ENCODE measurements at places on chromosomes 16 and 17.

- DNase-seq, result no peak
These were observed 22.2 kb upstream of the CDH15 start for GRCh38 chr16:89149386-89149785.

GRCh38 chr17:81272616-81273015 lies 22.5 kb downstream of the SLC38A10 start:
- no peak for DNase-seq

- no peak for DNase-seq
These were observed 181.1 kb downstream of the SOX9 start for GRCh38 chr17:72301887-72302286.

GRCh38 chr17:80992077-80992947 lies 671 bp downstream of the CHMP6 start:
- no peak for DNase-seq

DNA sequence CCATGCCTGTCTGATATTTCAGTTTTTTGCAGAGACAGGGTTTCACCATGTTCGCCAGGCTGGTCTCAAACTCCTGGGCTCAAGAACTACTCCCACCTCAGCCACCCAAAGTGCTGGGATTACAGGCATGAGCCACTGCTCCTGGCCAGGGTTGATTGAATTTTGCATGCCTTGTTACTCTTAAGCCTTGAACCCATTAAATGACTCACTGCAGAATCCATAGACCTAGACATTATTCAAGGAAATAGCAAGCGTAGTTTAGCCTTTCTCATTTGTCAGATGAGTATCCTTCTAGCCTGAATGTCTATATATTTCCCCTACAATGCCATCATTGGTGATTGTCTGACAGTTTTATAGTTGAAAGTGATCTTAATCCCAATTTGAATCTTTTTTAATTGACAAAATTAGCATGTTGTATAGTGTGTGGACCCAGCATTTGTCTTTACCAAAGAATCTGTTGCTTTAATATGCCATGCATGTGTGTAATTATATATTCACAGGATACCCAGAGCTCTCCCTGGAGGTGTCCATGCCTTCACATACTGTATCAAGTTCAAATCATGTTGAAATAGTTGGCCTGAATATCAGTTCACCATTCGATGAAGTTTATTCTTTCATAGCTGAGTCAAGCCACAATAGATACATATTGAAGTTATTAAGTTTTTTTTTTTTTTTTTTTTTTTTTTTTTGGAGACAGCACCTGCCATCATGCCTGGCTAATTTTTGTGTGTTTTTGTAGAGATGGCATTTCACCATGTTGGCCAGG lies 321.0 kb downstream of the CPPED1 start:
- DNase-seq, result no peak

DNA sequence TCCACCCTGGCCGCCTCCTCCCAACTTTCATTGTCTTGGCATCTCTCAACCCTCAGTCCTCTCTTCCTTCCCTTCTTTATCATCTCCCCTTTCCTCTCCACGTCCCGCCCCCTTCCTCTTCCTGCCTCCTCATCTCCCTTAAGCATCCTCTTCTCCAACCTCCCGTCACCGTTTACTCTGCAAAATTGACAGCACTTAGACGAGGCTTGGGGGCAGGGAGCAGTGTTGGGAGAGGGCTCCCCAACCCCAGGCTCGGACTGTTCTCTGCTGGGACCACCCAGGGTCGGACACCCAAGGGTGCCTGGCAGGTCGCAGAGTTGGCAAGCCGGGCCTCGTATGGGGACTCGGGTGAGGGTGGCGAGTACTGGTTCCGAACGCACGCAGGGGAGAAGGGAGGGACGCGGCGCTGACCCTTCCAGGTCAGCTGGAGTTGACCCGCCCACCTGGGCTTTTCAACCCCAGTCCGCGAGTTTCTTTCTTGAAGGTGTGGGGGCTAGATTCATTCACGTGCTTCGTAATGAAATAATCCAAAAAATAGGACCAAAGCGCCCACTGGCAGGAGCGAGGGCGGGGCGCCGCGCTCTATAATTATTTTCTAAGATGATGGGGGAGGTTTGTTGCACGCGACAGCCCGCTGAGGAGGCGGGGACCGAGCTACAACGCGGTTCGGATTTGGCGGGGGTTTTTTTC lies 775 bp upstream of the PAGR1 start:
- DNase-seq, result no peak

DNA sequence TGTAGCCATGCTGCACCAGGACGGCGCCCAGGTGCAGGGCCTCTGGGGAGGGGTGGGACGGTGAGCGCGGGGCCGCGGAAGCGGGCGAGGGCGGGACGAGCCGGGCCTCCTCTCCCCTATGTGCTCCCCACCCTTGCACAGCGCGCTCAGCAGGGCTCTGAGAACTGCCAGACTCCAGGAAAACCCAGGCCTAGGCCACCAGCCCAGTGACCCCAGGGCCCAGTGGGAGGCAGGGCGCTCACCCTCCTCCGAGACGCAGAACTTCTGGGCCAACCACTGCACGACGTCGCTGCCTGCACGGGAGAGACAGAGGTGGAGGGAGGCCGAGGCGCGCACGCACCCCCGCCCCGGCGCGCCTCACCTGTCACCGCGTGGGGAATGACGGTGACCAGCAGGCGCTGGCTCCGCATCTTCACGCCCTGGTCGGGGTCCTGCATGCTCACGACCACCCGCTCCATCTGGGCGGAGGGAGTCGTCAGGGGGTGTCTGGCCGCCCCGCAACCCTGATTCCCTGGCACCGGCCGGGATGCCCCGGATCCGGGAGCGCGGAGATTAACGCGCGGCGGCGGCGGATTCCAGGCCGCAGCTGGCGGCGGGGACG lies 603 bp downstream of the RGS11 start:
- no peak for DNase-seq

DNA sequence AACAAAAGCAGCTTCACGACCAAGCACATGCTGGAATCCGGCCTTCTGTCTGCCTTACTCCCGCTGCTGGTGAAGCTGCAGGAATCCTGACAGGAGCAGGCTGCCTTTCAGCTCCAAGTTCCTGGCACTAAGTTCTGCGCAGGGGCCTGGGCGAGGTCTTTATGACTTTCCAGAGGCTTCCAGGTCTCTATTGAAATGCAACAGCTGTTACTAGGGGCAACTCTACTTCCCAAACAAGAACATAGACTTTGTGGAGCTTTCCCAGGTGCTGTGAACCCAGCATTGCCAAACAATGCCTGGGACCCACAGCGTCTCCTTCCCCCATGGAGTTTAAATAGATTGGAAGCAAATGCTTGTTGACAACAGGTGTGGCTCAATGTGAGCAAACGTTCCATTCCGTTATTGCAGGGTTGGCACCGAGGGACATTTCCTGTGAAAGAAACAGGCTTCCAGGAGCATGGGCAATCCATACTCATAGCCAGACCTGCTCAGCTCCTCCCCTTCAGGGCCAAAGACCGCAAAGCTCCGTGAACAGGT lies 156.0 kb downstream of the CDH13 start:
- no peak for DNase-seq

DNA sequence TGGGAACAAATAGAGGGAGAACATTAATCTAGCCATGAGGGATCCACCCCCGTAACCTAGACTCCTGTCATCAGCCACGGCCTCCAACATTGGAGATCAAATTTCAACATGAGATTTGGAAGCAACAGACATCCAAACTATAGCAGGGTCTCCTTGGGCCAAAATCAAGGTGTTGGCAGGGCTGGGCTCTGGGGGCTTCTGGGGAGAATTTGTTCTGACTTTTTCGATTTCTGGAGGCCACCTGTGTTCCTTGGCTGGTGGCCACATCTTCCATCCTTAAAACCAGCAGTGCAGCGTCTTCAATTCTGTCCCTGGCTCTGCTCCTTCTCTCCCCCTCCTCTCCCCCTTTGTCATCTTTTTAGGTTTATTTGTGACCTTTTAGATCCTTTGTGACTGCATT lies 546.2 kb downstream of the WWOX start:
- DNase-seq, result no peak

GRCh38 chr16:19505600-19506303 lies 16.1 kb downstream of the GDE1 start:
- no peak for DNase-seq

DNA sequence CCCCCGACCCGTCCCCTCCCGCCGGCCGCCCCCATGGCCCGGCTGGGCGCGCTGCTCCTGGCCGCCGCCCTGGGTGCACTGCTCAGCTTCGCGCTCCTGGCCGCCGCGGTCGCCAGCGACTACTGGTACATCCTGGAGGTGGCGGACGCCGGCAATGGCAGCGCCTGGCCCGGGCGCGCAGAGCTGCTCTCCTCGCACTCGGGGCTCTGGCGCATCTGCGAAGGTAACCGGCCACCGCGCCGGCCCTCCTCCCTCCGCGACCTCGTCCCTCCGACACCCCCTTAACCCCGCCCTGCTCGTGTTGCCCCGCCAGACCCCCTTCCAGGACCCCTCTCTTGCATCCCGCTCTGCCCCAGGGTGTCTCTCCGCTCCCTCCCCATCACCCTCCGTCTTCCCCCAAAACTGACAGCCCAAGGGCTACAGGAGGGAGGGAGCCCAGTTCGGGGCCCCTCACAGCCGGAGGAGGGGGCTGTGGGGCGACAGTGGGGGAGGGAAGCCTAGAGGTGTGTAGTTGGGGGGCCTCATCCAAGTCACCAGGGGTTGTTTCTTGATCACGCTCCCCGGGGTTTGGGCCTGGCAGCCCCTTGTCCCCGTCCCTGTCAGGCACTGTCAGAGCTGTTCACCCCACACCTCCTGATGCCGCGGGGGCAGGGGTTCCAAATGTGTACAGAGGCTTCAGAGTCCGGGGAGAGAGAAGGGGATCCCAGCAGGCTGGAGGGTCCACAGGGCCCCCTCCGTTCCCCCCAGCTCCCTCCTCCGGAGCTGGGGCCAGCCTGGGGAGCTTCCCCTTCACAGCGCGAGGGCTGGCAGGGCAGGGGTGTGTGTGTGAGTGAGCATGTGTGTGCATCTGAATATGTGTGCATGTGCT lies 794 bp downstream of the TMEM235 start:
- no peak for DNase-seq
